ENCODE measurements at places on chromosomes 6 and 20.

- DNase-seq = no peak
These were observed 204.2 kb downstream of the BCAS1 start for GRCh38 chr20:53865901-53866793.

DNA sequence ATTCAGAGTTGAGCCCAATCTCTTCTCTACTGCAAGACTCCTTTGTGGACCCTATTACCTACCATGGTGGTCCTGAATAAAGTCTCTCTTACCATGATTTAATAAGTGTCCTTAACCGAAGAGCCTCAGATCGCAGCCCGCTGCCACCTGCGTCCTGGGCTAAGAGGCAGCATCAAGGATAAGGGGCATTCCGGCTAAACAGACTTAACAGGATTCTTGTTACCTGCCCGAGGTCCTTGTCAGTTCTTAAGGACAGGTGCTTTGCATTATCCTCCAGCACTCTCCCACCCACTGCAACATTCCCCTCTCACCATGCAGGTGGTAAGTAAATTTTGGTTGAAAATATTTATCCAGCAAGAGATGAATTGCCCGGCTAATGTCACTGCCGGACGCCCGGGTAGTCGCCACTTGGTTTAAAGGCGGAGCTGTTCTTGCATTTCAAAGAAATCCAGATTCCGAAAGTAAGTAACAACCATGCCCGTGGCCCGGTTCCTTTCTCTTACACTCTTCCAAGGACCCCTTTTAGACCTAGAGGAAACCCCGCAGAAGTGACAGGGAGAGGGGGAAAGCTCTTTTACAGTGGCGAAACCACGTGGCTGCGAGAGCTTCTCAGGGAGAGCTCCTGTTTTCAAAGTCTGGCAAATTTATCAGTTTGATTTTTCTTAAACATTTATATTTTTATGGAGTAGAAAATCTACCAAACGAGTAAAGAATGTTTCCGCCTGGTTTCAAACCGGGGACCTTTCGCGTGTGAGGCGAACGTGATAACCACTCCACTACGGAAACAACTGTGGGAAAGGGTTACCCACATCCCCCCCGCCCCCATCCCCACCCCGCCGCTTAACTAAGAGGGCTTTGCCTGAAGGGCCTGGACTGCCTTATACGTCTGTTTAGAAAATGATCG, 41.9 kb upstream of the PRSS16 start:
- DNase-seq = no peak

DNA sequence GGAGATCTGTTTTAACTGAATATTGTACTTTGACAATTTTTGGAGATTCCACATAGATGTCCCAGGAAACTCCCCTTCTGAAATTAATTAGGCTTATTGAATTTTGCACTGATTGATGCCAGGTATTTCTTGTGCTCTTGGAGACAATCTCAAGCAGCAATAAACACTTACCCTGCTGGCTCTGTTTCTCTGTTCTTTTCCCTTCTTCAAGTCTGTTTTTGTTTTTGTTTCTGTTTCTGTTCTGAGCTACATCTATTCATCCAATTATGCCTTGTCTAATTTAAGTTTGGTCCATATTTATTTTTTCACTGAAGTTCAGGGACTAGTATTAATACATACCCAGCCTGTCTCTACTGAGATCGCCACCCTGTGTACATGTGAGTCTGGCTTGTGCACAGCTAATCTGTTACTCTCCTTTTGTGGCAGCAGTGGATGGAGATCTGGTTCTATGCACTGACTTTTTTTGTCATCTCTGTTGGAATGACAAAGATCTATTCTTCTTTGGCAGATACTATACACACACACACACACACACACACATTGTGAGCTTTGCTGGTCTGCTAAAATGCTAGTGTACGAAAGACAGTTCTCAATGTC, 51.9 kb downstream of the IL22RA2 start:
- no peak for DNase-seq

DNA sequence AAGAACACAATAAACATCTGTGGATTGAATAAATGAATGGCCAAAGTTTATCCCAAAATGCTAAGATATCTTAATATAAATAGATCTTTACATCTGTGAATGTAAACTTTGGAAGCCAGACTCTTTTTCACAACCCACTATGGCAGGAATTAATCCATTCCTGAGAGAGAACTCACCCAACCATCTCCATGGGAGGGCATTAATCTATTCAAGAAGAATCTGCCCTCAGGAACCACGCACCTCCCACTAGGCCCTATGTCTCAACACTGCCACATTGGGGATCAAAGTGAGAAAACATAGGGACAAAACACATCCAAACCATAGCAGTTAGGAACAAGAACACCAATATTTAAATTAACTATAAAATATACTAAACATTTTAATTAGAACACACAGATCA, 3.4 kb downstream of the UBE3D start:
- DNase-seq = no peak

- no peak for DNase-seq
These were observed 107.1 kb upstream of the LGSN start for GRCh38 chr6:63426844-63427243.

DNA sequence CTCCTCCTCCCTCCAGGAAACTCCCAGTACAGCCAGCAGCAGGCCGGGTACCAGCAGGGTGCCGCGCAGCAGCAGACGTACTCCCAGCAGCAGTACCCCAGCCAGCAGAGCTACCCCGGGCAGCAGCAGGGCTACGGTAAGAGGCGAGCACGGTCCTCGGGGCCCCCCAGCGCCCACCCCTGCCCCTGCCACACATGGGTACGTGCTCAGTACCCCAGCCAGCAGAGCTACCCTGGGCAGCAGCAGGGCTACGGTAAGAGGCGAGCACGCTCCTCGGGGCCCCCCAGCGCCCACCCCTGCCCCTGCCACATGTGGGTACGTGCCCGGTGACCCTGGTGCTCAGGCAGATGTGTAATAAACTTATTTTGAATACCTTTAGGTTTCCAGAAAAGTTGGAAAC, 10.2 kb upstream of the MTG2 start:
- no peak for DNase-seq

DNA sequence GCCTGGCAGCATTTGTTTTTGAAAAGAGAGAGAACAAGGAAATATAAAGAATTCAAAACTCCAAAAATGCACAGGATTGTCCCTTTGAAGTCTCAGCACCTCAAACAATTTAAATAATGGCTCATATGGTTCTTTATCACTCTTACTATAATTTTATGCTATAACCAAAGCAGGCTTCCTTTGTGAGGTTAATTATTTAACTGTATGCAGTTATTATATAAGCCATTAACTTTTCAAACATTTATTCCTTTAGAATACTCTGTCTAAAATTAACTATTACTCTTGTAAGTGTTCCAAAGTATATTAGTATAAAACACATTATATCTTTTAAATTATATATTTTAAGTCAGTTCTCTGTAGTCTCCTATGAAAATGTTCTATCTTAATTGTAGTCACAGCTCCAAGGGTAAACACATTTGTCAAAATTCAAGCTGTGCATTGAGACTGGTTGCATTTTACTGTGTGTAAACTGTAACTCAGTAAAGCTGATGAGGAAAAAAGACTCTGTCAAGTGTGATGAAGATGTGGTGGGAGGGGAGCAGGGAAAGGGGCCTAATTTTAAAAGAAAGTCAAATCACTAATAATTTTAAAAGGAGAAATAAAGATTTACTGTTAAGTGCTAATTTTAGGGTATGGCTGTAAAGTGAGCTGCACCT, 20.0 kb upstream of the PLAGL1 start:
- DNase-seq = no peak

GRCh38 chr20:43941476-43942200, 27.0 kb downstream of the TOX2 start:
- no peak for DNase-seq

All from cerebellum (tissue), 4 donors.